ENCODE measurements at places on chromosomes 6 and 20.

- DNase-seq = no peak
Observed at GRCh38 chr6:142874676-142875075, 70.3 kb downstream of the HIVEP2 start.

DNA sequence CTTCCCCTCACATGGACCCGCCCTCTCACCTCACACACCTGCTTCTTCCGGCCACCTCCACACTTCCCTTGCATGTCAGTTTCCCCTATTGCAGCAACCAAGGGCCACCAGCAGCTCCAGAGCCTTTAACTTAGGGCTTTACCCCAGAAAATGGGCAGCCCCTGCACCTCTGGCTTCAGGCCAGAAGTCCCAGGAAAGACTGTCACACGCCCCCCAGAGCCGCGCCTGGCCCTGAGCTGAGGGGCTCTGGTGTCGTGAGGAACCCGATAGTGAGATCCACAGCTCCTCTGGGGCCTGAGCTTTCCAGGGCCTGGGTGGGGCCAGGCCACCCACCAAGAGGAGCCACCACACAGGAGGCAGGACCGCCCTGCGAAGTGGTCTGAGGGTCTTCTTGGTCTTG lies 182.4 kb downstream of the DLL1 start:
- DNase-seq = no peak

- DNase-seq = no peak
Observed at GRCh38 chr6:88059191-88059590, 11.6 kb downstream of the SPACA1 start.

DNA sequence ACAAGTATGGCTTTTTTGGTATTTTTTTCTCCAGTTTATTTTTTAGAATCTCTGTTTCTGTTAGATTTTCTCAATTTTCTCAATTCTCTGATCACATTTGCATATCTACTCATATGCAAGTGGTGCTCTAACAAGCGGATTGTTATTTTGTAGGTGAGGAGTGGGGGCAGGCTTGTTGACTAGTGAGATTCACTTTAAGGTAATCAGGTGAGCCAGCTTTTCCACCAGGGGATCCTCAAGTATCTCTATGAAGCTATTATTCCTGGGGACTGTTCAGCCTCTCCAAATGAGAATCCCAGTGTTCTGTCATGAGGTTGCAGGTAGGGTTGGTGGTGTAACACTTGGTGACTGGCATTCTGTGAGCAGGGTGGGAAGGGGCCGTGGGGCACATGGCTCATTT lies 274.3 kb upstream of the FERMT1 start:
- DNase-seq = no peak

DNA sequence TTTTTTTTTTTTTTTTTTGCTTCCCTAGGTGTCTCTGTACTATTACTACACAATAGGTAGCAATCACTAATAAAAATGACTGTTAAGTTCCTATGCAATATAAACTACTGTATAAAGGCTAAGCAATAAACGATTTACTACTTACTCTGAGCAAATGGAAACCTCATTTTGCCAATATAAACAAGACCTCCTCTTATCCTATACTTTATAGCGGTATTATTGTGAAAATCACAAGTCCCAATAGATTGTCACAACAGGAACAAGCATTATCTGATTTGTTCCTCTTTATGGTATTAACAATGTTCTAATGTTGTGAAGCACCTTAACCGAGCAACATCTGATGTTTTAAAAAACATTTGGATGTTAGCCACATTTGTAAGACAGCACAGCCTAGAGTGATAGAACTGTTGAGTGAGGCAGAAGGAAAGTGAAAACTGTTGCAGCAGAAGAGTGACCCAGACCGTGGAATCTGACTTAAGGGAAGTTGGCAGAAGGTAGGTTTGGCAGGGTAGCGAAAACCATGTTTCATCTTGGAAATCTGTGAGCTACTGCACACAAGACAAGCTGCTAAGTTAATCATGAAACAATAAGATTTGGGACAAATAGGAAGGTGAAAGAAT lies 94.2 kb downstream of the MYLK4 start:
- no peak for DNase-seq

DNA sequence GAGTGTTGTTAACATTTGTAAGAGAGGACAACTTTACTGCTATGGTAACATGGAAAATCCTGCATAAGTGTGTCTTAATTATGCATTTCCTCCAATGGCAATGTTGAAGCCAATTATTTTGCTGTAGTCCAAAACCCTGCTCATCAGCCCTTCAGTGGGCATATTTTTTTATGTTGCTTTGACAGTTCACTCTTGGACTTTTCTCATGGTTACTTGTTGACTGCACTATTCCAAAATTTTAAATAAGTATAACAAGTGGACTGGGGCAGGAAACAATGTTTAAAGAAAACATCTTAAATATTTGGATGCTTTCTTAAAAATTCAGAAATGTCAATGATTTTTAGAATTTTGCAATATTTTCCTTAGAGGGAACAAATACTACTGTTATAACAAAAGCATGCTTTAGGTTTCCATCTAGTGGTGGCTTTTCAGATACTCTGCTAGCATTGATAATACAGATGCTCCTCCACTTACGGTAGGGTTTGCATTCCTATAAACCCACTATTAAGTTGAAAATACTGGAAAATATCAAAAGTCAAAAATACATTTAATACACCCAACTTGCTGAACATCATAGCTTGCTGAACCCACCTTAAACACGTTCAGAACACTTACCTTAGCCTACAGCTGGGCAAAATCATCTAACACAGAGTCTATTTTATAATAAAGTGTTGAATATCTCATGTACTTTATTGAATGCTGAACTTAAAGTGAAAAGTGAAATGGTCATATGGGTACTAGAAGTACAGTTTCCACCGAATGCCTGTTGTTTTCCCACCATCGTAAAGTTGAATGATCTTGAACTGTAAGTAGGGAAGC lies 86.4 kb downstream of the ADGRG6 start:
- no peak for DNase-seq

DNA sequence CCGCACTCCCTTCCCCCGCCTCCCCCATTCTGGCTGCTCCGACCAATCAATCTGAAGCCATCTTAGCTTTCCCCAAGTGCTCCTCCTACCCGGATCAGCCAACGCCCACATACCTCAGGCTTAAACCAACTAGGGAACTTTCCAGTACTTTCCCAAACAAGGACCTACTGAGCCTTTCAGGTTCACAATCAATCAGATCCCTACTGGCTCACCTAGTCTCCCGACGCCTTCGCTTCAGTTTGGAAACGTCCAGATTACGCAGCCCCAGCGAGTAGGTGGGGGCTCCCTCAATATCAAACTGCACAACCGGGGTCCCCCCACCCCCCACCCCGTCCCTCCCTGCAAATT lies 432 bp downstream of the HSPA1L start:
- peak; percentile 92 for DNase-seq

DNA sequence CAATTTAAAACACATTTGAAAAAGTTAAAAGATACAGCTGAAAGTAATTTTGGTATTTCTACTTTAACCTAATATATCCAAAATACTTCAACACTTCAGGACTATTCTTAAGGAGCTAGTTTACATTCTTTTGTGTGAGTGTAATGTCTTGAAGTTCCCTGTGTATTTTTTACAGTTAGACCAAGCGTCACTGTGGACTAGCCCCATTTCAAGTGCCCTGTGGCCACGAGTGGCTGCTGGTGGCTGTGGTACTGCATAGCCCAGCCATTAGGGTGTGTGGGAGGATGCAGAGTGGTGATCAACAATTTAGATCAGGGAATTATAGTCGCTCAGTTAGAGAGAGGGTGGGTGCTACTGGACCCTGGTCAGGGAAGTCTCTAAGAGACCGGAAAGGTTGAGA lies 869 bp upstream of the CST5 start:
- no peak for DNase-seq

DNA sequence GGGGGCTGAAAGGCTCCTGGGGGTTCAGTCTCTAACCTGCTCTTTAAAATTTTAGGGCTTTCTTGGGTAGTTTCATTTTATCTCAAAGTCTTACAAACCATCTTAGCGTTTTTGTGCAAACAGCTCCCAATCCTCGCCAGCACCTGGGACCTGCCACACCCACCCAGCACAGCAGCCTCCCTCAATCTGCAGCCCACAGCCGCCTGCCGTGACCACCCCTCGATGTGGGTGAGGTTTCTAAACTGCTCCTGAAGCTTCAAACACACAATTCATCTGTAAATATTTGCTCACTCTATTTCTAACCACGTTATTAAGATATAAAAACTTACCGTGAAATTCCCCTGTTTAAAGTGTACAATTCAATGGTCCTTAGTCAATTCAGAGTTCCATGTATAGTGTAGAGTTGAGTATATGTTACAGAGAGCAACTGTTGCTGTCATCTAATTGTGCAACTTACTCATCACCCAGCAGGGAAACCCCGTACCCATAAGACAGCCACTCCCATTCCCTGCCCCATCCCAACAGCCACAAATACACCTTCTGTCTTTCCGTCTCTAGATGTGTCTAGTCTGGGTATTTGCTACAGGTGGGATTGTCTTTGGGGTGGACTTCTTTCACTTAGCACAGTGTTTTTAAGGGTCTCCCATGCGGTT lies 381.0 kb downstream of the TAF4 start:
- DNase-seq = no peak

- DNase-seq = no peak
Observed at GRCh38 chr20:42721923-42722322, 467.8 kb downstream of the PTPRT start.

- peak; percentile 15 for DNase-seq
Observed at GRCh38 chr6:32298632-32299336, 72.9 kb downstream of the TSBP1 start.

GRCh38 chr20:48983423-48984400 lies 62.2 kb downstream of the ARFGEF2 start:
- peak; percentile 100 for DNase-seq

GRCh38 chr6:55694148-55694547 lies 115.2 kb upstream of the HMGCLL1 start:
- peak; percentile 36 for DNase-seq

GRCh38 chr20:3687655-3688054 lies 5.8 kb upstream of the ADAM33 start:
- no peak for DNase-seq

DNA sequence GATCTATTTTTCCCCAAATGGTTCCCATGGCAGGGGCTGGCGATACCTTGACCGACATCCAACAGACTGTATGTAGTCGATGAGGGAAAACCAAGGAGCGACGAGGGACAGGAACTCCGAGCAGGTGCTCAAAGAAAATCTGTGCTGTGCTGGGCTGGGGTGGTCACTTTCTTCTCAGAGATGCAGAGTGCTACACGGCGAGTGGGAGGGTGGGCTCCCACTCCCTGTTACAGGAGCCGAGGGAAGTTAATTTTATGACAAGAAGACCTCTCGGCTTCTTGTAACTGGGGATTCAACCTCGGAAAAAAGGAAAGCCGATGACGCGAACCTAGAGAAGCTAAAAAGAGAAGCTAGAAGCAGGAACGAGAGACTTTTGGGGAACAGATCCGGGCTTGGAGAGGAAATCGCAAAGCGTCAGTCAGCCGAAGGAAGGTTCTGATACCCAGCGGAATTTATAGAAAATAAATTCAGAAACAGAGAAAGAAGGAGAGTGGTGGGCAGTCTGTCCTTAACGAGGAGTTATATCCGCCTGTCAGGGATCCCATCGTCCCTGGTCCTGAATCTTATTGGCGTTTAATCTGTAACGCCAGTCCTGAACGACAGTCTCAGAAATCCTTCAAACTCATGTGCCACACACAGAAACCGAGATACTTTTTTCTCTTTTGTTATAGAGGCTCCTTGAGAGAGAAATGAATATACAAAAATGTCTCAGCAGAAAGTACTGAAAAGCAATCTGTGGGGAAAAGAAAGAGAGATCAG lies 84.6 kb upstream of the ZNF322 start:
- DNase-seq = no peak

DNA sequence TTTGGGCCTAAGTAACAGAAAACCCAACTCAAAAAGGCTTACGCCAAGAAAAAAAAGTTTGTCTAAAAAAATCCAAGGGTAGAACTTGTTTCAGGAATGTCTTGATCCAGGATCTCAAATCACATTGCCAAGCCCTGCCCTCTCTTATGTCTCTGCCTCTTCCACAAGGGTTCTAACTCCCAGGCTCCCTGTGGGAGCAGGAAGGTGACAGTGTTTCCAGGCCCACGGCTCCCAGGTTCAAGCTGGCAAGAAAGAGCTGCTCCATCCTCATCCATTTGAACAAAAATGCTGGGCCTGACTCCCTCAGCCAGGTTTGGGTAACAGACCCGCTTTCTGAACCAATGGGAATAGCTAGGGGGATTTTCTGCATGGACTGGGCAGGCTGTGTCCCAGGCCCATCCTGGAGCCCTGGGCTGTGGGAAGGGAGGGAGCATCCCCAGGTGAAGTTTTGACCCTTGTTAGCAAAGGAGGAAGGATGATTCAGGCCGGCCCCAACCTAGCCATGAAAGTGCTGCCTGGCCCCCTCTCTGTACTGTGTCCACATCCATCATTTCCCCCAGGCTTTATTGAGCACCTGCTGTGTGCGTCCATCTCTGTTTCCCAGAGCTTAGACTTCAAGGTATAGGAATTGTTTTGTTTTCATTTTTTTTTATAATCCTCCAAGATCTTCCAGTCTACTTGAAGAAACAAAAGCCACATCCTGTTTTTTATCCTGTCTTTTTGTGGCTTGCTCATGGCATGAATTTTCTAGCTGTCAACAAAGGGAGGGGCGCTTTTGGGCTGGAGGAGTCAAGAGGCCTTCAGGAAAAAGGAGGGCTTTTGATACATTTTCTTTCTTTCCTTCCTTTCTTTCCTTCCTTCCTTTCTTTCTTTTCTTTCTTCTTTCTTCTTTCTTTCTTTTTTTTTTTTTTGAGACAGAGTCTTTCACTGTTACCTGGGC lies 159.8 kb downstream of the TFAP2C start:
- DNase-seq = peak; percentile 16

- no peak for DNase-seq
Observed at GRCh38 chr6:17169291-17169690, 67.4 kb downstream of the STMND1 start.

GRCh38 chr20:46342451-46343347 lies 34.4 kb upstream of the CDH22 start:
- DNase-seq = no peak

DNA sequence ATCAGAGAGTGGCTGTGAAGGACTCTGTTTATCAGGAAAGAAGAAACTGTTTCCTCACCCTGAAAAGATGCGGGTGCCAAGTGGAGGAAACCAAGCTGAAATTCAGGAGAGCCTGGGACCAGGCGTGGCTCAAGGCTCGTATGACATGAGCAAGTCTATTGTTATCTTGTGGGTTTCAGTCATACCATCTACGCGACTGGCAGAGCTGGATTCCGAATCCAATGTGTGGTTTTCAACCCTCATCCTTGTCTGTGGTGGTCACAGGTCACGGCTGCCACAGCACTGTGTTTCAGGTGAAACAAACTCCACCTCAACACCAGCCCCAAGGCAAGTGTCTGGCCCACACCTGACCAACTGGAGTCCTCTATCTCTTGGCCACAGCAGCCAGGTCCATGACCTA lies 9.1 kb downstream of the MC3R start:
- DNase-seq = no peak

GRCh38 chr6:138691595-138692057 lies 81.9 kb upstream of the CCDC28A start:
- peak; percentile 62 for DNase-seq

DNA sequence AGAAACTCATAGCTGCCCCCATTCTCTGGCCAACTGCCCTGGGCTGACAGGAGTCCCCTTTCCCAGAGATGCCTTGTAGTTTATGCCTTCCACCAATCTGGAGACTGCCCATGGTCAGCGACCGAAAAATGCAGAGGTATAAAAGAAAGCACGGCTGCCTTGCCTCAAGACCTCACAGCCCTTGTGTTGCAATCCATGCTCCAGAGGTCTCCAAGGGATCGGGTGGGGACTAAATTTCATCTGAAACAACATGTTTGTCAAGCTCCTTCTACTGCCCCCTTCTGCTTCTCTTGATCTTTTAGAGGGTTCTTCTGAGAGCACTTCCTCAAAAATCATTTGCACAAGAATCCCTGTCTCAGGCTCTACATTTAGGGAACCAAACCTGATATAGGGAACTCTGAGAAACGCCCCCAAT lies 128.8 kb downstream of the PLCB1 start:
- no peak for DNase-seq
